CD4-positive, alpha-beta T cell treated with Interleukin-1 beta for 1 hour (primary cell): ENCODE measurements at places on chromosomes 11 and 22.

DNA sequence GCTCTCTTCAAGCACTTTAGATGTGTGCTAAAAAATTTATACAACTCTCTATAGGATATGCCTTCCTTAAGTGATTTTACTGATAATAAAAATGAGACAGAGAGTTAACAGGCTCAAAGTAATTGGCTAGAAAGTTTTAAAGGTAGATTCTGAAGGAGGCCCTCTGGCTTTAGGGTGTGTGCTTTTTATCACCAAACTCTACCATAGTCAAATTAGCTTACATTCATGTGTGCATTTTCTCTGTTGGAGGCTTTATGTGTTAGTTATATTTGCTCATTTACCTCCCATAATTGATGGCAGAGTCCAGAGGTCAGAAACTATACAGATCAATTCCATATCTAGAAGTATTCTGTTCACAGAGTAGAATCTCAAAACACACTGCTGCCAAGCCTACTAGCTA is 317.5 kb downstream of the JRKL start:
- no peak for DNase-seq

GRCh38 chr11:102886999-102887398 is 12.2 kb upstream of the MMP12 start:
- DNase-seq: no peak

DNA sequence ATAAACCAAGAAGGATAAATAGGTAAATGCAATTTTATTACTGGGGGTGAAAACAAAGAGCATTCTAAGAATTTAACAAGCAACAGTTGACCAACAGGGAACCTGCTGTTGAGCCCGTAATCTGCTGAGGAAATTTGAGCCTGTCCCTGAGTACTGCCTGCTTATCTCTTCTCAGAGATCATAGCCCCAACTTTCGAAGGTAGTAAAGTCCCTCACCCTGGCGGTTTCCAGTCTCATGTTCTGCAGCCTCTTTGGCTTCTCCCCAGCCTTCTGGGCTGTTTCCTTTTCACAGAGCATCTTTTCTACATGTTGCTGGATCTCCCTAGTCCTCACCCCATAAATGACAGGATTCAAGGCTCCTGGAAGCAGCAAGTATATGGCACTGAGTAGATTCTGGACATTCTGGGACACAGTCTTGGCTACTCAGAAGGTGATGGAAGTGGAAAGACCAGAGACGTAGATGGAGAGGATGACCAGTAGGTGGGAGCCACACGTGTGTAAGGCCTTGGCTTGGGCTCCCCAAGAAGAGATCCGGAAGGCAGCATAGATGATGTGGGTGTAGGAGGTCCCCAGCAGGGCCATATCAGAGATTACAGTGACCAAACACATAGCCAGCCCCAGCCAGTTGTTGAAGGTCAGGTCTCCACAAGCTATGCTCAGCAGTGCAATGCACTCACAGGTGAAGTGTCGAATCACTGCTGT is 51.6 kb downstream of the RRM1 start:
- no peak for DNase-seq

GRCh38 chr22:28044546-28045173 is 125.6 kb upstream of the PITPNB start:
- DNase-seq: no peak

GRCh38 chr11:66014804-66015453 is 3.1 kb downstream of the CST6 start:
- no peak for DNase-seq
